Suppressor macrophage treated with lipopolysaccharide for 4 hours (primary cell): ENCODE measurements at places on chromosomes 1 and 21.
A peak's percentile ranks its signal among the peaks of the same experiment; 100 is the strongest.

- DNase-seq = no peak
These were observed 26.1 kb downstream of the WNT9A start for GRCh38 chr1:227921461-227922185.

DNA sequence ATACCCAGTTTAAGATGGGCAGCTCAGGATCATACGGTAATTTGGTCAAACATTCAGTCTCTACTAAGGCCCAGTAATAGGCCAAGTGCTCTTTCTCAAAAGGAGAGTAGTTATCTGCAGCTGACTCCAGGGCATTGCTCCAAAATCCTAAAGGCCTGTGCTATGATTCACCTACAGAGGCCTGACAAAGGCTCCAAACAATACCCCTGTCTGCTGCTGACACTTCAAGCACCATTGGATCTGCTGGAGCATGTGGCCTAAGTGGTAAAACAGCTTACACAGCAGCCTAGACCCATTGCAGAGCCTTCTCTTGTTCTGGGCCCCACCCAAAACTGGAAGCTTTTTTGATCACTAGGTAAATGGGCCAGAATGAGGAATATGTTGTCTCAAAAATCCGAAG is 22.8 kb downstream of the SLAMF7 start:
- no peak for DNase-seq

DNA sequence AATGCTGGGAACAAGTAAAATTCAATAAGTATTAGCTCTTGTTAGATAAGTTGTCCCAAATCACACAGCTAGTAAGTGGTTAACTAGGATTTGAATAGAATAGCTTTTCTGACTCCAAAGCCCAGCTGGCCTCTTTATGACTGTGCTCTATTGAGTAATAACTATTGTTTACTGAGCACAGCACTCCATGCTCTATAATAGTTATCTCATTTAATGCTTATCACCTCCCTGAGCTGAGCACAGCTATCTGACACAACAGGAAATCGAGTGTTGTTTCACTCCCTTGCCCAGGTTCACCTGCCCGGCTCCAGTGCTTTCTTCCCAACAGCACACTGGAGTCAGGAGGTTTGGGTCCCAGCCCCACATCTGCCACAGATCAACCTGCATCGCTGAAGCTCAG is 38.8 kb upstream of the STMN1 start:
- DNase-seq = no peak

DNA sequence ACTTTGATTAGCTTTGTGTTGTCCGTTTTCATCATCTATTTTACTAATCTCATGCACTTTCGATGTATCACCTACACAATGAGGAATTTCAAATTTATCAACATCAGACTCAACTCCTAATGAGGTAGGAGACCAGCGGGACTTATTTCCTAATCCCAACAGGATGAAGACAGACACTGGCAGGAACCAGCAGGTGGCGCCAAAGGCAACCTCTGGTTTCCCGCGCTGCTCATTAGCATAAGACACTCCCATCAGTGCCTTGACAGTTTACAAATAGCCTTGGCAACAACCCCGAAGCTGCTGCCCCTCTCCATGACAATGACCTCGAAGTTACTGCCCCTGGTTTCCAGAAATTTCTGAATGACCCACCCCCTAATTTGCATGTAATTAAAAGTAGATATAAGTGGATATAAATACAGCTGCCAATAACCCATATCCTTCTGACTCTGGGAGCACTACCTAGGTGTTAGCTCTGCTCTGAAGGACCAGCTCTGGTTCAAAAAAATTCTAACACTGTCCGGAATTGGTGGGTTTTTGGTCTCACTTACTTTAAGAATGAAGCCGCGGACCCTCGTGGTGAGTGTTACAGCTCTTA is 974.8 kb downstream of the ADGRL2 start:
- DNase-seq = peak; percentile 3

DNA sequence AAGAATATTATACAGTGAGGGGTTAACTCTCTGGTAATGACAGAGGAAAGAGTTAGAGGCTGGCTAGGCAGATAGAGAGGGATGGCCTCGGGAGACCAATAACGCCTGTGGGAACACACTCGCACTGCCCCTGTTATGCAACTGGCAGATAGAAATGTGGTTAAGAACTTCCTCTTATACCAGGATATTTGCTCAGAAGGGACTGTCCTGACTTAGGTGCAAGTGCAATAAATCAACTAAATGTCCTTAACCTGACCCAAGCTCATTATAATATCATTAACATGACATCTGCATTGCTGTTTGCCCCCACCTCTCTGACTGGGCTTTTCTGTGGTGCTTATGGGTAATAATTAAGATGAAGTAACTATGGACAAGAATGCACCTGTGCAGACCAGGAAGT is 1518.0 kb downstream of the NCAM2 start:
- DNase-seq = peak; percentile 13

DNA sequence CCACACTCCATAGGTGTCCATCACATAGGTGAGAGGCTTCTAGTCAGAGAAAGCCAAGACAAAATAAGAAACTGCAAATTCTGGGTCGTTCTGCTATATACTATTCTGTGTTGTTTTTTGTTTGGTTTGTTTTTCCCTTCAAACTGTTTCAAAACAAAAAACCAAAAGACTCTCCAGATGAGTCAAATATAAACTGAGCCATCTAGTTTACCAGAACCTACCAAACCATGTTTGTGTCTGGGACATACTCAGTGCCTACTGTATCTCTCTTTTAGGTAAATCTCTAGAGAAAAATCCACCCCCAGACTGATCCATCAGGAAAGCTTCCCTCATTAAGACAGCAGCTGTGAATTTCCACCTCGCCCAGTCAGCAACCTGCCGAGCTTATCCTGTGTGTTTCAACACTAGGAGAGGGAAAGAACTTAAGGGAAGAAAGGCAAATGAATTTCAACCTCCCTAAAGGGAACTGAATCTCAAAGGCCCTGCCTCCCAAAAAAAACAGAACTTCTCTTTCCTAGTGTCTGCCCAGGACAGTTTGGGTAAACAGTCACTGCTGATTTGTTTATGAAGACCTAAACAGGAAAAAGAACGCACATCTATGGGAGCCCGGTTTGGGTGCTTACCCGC is 17.2 kb downstream of the PPT1 start:
- DNase-seq = peak; percentile 61

DNA sequence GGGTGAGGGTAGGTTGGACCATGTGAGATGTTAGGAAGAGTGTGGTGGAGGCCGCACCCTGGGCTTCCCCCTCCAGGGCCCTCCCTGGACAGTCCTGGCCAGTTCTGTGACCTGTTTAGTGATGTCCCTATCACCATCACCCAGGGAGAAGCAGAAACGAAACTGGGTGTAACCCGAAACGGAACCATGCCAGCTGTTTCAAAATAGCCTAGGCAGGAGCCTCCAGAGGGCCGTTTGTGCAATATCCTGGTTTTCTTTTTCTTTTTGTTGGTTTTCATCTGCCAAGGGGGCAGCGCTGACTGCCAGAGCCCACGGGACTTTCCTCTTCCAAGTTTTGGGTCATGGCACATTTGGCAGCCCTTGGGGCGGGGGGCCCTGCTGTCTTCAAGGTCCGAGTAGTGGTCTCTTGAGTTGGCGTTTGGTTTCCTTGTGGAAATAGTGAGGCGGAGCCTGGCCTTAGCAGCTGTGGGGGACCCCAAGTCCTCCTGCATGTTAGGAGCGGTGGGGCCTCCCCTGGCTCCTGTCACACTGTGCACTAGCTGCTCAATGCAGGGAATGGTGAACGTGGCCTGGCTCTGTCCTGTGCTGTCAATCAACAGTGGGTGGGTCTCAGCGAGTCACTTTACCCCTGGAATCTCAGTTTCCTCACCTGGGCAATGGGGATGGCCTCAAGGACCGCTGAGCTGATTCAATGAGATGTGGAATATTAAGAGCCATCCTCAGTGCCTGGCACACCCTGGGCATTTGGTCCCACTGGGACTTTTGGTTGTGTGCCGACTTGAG is 90.7 kb downstream of the ARHGEF10L start:
- DNase-seq = peak; percentile 98

DNA sequence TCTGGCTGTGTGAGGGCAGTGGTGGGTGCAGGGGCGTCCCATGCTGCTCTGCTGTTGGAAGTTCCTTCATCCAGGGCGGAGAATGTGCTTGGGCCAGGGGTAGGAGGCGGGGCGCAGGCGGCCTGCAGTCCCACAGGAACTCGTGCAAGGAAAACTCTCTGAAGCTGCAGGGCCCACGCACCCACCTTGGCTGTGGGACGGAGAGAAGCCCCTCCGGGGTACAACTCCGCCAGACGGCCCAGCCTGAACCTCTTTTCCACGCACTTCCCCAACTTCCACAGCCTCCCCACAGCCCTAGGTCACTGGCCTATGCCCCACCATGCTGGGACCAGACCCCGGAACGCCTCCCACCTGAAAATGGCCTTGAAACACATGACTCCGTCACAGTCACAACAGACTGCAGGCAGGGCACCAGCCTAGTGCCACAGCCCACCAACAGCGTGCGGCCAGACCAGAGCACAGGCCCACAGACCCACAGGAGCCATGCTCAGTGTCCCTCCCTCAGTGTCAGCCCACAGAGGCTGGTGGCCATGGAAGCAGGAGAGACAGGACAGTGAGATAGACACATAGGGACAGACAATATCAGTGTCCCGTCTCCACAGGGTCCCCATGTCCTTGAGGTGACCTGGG is 47.8 kb downstream of the WNT9A start:
- no peak for DNase-seq

DNA sequence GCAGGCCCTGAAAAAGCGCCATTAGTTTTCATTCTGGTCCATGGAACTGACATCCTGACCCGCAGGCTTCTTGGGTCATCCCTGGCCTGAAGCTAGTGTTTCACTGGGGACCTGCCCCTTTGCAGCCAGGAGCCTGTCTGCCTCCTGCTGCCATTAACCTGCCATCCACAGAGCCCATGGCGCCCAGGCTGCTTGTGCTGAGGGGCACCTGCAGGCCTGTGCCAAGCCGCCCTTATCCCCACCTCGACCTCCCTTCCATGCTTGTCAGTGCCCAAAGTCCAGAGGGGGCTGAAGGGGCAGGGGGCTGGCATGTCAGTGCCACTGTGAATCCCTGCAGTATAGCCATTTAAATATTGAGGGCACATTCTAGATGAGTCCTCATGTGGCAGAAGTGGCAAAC is 207.6 kb upstream of the USP25 start:
- DNase-seq = no peak

GRCh38 chr1:208584167-208584755 is 340.1 kb upstream of the PLXNA2 start:
- no peak for DNase-seq

GRCh38 chr1:11740258-11741192 is 4.6 kb downstream of the AGTRAP start:
- DNase-seq = no peak

GRCh38 chr1:39441797-39442196 is 49.6 kb upstream of the BMP8A start:
- no peak for DNase-seq

- DNase-seq = no peak
These were observed 26.8 kb downstream of the RSPH1 start for GRCh38 chr21:42469272-42469671.

DNA sequence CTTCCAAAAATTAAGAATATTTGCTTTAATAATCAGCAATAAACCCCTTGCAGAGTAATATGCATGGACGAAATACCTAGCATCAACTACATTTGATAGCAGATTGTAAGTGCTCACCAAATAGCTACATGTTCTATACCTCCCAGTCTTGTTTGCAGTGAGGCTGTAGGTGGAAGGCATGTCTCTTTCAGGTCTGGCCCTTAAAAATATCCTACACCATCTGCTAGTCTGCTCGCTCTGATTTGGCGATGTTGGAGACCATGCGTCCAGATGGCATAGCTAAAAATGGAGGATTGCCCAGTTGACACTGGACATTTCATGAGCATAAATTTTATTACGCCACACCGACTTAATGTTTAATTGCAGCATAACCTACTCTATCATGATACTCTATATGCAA is 47.1 kb downstream of the SSX2IP start:
- no peak for DNase-seq

- DNase-seq = no peak
These were observed 6.8 kb downstream of the PCP4L1 start for GRCh38 chr1:161265305-161265704.

GRCh38 chr1:230759369-230760065 is 12.3 kb downstream of the CAPN9 start:
- no peak for DNase-seq

GRCh38 chr1:223748773-223749733 is 36.7 kb downstream of the CAPN2 start:
- DNase-seq = peak; percentile 75

DNA sequence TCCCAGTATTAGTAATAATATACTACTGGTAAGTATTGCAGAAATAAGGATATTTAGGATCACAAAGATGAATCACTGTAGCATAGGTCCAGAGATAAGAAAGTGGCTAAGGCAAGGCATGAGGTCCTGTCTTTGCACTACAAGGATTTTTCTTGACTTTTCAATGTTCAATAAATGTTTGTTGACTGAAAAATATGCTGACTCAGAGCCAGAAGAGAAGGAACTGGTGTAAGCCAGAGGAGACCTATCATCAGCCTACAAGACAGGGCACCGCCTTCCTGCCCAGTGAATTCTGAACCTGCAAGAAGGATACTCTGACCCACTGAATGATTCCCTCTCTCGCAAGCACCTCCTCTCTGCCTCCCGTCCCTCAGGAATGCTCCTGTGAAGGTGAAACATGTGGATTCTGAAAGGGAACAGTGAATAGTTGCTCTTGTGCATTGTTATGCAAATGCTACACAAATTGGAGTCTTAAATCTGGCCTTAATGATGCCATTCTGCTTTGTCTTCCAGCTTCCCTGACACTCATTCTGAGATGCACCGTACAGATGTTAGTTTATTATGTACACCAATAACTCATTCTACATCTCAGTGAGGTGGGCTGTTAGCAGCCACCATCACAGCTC is 540.0 kb downstream of the OMA1 start:
- no peak for DNase-seq

DNA sequence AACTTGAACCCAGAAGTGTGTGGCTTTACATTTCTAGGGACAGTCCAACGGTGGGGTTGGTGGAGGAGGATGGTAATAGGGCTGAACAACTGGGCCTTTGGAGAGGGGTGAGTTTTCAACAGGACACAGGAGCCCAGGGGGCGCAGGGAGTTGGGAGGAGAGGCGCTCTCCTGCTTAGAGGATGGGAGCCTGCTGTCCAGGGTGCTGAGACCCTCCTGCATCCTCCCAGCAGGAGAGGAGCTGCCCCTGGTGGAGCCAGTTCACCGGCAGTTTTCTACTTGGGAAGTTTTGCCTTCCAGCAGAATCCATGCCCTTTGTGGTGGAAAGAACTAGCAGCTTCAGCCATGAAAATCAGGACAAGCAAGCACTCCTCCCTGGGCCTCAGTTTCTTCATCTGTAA is 8.6 kb downstream of the KCNC4 start:
- no peak for DNase-seq

DNA sequence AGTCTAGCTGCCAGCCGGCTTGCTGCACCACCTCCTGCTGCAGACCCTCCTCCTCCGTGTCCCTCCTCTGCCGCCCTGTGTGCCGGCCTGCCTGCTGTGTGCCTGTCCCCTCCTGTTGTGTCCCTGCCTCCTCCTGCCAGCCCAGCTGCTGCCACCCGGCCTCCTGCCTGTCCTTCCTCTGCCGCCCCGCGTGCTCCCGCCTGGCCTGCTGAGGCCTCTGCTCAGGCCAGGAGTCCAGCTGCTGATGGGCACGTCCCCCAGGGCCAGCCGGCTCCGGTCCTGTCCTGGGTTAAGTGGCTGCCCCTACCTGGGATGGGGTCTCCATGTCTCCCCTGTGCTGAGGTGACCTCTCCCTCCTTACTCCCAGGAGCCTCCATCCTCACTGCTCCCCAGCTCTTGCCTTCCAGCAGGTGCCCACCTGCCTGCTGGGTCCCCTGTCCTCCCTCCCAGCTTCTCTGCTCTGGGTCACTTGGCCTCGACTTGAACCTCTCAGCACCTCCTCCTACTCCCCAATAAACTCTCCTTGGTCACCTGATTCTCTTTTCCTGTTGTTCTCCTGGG is 870 bp downstream of the KRTAP10-8 start:
- no peak for DNase-seq

GRCh38 chr21:42760951-42761751 is 107.7 kb downstream of the PDE9A start:
- DNase-seq = no peak
